Cardiac fibroblast (primary cell): ENCODE measurements at places on chromosomes 1 and 21.
A peak's percentile ranks its signal among the peaks of the same experiment; 100 is the strongest.

DNA sequence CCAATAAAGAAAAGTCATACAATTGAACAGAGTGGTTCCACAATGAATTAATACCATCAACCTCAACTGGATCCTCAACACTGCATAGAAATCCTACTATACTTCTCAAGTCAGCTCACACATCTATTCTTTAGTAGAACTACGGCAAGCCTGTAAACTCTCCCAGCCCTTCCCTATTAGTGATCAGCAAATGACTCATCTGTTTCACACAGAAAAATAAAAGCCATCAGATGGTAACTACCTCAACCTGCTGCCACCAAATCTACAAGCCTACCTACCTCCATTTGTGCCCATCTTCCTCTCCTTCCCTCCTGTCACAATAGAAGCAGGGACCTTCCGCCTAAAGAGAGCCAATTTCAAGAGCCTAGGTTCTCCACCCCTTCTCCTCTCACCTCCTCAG, 63.6 kb downstream of the DMAP1 start:
- peak; percentile 20 for DNase-seq

- no peak for DNase-seq
Measured at GRCh38 chr1:223266632-223267172, 97.3 kb downstream of the SUSD4 start.

DNA sequence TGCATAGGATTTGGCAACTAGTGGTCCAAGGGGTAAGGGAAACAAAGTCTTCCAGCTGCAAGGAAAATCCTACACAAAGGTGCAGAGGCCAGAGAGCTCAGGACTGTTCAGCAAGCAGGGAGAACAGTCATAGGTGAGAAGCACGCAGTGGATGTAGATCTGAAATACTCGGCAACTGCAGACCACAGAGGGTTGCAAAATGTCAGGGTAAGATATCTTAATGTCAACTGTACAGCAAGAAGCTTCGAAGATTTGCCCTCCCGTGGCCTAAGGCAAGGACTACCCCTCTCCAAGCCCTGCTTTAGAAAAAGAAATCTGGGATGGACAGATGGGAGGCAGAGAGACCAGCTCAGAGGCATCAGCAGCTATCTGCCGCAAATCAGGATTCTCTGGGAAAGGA, 153.4 kb upstream of the IRF2BP2 start:
- no peak for DNase-seq

- peak; percentile 29 for DNase-seq
Measured at GRCh38 chr1:119364640-119365039, 3.9 kb upstream of the HAO2 start.

- DNase-seq: peak; percentile 87
Measured at GRCh38 chr1:209643285-209644020, 8.8 kb downstream of the LAMB3 start.
